ENCODE measurements at places on chromosomes 5 and 9.

GRCh38 chr5:162289489-162289888 is 221.9 kb downstream of the GABRG2 start:
- no peak for DNase-seq

GRCh38 chr9:110767559-110768063 is 99.0 kb downstream of the MUSK start:
- no peak for DNase-seq

- no peak for DNase-seq
These were observed 44.7 kb upstream of the LMX1B start for GRCh38 chr9:126569036-126569435.

- DNase-seq, result no peak
These were observed 398 bp upstream of the BASP1 start for GRCh38 chr5:17216974-17217492.

- no peak for DNase-seq
These were observed 108.7 kb downstream of the HSD17B3 start for GRCh38 chr9:96193236-96193755.

All from CD4-positive, alpha-beta T cell treated with Interleukin-2 at 100 ng/mL for 4 hours (primary cell).